ENCODE measurements at places on chromosomes 1 and 21. TPM values are rescaled to one million over a fixed set of nuclear protein-coding genes. Genes with fewer than 3 reads are reported as not detected.

- DNase-seq: no peak
- no peak overlapping the region for H3K4me3 ChIP-seq
- peaks cover 27% of the 10 kb centered on the region for H3K27me3 ChIP-seq
- no peaks in the 10 kb centered on the region for H3K36me3 ChIP-seq
- H3K4me1 ChIP-seq: peaks cover 21% of the 10 kb centered on the region
Observed at GRCh38 chr1:119782631-119783325, 14.1 kb upstream of the HMGCS2 start.

RGS8 gene
- not detected for total RNA-seq

DNA sequence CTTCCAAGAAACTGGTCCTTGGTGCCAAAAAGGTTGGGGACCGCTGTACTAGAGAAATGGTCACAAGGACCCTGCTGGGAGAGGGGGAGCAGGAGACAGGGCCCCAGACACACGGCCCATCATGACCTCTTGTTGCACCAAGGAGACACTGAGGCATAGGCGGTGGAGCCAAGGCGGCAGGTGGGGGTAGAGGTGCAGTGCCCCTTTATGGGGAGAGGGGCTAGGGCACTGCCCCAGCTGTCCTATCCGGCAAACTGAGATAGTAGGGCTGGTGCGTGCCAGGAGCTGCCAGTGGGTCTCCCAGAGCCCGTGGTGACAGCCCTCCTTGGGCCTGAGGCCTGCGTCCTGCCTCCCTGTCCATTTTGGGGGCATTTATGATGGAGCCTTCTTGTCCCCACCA, 20.3 kb downstream of the TNNT2 start:
- H3K4me3 ChIP-seq: no peak overlapping the region
- H3K27ac ChIP-seq: no peak overlapping the region
- no peaks in the 10 kb centered on the region for H3K4me1 ChIP-seq
- peaks cover 7% of the 10 kb centered on the region for H3K27me3 ChIP-seq
- H3K36me3 ChIP-seq: no peaks in the 10 kb centered on the region
- no peak for DNase-seq

GRCh38 chr1:76465030-76465429, 390.5 kb downstream of the ST6GALNAC3 start:
- H3K4me3 ChIP-seq: no peak overlapping the region
- no peak for DNase-seq
- no peak overlapping the region for H3K27ac ChIP-seq
- H3K4me1 ChIP-seq: peaks cover 14% of the 10 kb centered on the region

GPR37L1 gene
- not detected for total RNA-seq
